ENCODE measurements at places on chromosomes 2 and 18.

GRCh38 chr18:44051026-44051425 is 629.7 kb upstream of the SETBP1 start:
- DNase-seq = no peak

- no peak for DNase-seq
Observed at GRCh38 chr2:213923543-213923942, 487.3 kb upstream of the VWC2L start.

GRCh38 chr18:69213842-69214241 is 186.8 kb upstream of the DOK6 start:
- no peak for DNase-seq

DNA sequence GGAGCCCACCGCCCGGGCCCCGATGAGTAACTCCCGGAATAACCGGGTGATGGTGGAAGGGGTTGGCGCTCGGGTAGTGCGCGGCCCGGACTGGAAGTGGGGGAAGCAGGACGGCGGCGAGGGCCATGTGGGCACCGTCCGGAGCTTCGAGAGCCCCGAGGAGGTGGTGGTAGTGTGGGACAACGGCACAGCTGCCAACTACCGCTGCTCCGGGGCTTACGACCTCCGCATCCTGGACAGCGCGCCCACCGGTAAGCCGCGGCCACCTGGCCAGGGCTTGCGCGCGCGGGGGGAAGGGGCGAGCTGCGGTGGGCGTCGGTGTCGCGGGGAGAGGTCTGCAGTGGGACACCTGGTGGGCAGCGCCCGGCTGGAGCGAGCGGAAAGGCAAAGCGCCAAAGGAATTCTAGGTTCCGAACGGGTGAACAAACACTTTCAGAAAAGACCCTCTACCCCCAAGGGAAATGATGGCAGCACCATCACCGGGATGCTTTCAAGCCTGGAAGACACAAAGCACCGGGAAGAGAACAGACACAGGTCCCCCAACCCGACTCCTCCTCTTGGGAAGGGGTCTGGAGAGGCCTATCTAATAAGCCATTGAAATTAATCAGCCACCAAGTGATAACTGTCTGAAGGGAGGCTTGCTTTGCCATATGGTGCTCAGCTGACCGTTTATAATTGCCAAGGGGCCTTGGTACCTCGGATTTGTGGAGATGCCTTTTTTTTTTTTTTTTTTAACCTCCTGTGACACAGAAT is 1.1 kb downstream of the MIB1 start:
- peak; percentile 37 for DNase-seq

- DNase-seq = no peak
Observed at GRCh38 chr18:55268628-55269275, 309.5 kb upstream of the CCDC68 start.

GRCh38 chr18:25164848-25165811 is 186.8 kb downstream of the ZNF521 start:
- peak; percentile 15 for DNase-seq

GRCh38 chr2:240324312-240325015 is 111.0 kb upstream of the GPC1 start:
- DNase-seq = peak; percentile 36

DNA sequence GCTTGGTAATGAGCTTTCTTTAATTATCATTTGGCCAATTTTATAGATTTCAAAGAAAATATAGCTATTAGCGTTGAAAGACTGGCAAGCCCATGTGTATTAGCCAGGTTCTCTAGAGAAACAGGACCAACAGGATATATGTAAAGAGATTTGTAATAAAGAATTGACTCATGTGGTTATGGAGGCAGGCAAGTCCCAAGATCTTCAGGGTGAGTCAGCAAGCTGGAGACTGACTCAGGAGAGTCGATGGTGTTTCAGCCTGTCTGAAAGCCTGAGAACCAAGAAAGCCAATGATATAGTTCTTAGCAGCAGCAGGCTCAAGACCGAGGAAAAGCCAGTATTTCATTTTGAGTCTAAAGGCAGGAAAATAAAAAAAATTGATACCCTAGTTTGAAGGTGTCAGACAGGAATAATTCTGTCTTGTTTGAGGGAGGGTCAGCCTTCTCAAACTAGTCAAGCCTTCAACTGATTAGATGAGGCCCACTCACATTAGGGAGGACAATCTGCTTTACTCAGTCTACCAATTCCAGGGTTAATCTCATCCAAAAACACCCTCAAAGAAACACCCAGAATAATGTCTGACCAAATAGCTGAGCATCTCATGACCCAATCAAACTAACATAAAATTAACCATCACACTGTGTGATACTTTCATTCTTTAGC is 78.3 kb upstream of the CRIM1 start:
- no peak for DNase-seq

- peak; percentile 33 for DNase-seq
Observed at GRCh38 chr2:173043476-173043875, 32.2 kb upstream of the MAP3K20 start.

- DNase-seq = no peak
Observed at GRCh38 chr2:205629091-205629776, 53.1 kb upstream of the NRP2 start.

GRCh38 chr2:10499911-10500521 is 51.9 kb upstream of the ODC1 start:
- no peak for DNase-seq

DNA sequence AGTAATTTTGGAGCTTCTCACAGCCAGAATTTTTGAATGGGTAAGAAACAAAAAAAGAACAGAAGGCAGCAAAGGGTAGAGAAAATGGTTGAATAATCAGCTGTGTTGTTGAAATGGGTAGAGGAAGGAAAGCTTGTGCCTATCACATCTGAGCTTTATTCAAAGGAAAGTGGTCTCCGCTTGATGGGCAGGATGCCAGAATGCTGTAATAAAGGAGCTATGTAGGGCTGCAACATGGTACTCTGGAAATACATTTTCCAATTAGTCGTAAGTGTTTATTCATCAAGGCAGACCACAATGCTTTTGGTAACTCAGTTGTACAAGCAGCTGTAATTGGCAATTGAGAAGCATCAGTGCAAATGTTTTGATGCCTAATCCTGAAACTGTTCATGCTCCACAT is 196.9 kb downstream of the ICOS start:
- DNase-seq = no peak

DNA sequence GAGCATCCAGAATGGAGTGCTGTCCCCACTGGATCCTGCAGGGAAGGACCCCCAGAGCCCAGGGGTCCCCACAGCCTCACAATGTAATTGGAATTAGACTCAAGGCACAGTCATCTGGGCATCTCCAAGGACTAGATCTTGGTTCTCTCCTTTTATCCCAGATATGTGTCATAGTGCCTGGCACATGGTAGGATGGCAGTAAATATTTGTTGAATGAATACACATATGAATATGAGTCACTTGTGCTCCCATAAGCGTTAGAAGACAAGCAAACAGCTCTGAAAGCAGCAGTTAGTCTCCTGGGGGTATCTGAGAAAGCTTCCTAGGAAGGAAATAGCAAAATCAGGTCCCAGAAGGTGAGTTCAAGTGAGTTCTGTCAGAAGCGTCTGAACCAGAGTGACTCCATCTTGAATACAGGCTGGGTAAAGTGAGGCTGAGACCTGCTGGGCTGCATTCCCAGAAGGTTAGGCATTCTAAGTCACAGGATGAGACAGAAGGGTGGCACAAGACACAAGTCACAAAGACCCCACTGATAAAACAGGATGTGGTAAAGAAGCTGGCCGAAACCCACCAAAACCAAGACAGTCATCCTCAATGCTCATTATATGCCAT is 234.1 kb upstream of the ID2 start:
- no peak for DNase-seq

- DNase-seq = no peak
Observed at GRCh38 chr2:141058556-141058955, 1072.3 kb downstream of the LRP1B start.

DNA sequence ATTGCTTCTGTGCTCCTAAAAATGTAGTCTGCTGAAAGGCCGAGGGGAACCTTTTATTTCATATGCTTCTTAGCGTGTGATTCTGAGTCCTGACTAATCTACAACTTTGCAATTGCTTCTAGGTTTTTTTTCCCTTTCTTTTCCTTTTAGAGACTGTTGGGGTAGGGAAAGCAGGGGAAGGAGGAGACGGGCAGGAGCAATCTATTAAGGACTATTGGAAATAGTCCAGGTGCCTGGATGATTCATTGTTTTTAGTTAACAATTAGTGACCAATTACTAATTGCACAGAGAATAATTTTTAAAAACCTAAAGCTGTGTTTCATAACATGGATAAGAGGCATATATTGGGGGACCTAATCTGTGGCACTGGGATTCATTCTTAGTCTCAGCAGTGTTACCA is 49.4 kb upstream of the STON1 start:
- no peak for DNase-seq

GRCh38 chr2:109001201-109001600 is 12.2 kb upstream of the EDAR start:
- no peak for DNase-seq

DNA sequence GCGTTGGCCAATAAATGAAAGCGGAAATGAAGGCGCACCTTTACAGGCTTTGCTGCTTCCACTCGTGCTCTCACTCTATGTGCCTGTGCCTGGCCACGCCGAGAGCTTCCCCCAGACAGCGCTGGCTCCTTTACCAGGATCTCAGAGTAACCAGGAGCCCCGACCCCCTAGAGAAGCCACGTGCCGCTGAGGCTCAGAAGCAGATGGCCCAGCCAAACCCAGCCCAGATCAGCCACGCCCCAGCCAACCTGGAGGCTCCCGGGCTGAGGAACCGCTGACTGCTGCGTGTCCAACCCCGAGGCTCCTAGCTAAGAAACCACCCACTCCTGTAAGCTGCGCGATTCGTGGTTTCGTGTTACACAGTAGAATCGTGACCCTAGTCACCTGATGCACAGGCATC is 199.3 kb downstream of the NCK2 start:
- no peak for DNase-seq

DNA sequence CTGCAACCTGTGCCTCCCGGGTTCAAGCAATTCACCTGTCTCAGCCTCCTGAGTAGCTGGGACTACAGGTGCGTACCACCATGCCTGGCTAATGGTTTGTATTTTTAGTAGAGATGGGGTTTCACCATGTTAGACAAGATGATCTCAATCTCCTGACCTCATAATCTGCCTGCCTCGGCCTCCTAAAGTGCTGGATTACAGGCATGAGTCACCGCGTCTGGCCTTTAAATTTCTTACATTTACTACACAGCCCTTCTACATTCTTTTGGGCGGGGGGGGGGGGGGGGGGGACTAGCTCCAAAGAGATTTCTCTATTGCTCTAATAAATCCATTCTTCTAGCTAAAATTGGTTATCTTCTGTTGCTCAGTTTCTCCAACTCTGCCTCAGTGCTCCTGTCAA is 964.9 kb upstream of the ACVR2A start:
- no peak for DNase-seq

DNA sequence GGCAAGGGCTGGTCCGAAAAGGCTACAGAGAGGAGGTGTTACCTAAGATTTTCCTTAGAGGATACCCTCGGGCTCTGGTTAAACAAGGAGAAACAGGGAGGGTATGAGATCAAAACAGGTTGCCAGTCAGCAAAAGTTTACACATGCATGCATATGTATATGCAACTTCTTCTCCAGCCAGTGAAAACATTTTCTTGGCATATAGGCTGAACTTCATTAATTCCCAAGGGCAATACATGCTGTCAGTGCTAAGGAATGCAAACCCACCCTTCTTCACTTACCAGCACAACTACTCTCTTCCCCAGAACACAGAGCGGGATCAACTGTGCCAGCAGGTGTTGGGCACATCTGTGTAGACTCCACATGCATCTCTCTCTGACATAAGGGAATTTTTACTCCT is 176.0 kb downstream of the GFPT1 start:
- no peak for DNase-seq

DNA sequence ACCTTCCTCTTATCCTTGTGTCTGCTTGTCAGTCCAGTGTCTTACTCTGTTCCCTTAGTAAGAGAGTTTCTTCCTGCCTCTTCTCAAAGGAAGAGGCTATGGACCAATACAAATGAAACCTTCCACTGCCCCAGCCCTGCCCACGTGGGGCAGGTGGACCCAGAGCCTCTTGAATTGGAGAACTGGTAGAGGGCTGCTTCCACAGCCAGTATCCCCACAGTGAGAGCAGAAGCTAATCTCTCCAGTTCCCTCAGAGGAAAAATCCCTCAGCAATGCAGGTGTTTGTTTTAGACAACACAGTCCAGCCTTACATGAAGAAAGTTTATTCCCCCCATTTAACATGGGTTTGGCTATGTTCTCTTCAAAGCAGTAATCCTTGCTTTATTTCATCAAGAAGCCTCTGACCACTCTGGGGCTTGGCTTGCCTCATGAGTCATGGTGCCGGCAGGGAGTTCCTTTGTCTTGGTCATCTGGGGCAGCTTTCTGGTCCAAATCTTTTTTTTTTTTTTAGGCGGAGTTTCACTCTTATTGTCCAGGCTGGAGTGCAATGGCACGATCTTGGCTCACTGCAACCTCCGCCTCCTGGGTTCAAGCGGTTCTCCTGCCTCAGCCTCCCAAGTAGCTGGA is 6.5 kb upstream of the CYBRD1 start:
- DNase-seq = no peak

- DNase-seq = no peak
Observed at GRCh38 chr2:234257859-234258561, 207.5 kb downstream of the SPP2 start.

- no peak for DNase-seq
Observed at GRCh38 chr2:98445683-98446581, 1.3 kb downstream of the INPP4A start.

DNA sequence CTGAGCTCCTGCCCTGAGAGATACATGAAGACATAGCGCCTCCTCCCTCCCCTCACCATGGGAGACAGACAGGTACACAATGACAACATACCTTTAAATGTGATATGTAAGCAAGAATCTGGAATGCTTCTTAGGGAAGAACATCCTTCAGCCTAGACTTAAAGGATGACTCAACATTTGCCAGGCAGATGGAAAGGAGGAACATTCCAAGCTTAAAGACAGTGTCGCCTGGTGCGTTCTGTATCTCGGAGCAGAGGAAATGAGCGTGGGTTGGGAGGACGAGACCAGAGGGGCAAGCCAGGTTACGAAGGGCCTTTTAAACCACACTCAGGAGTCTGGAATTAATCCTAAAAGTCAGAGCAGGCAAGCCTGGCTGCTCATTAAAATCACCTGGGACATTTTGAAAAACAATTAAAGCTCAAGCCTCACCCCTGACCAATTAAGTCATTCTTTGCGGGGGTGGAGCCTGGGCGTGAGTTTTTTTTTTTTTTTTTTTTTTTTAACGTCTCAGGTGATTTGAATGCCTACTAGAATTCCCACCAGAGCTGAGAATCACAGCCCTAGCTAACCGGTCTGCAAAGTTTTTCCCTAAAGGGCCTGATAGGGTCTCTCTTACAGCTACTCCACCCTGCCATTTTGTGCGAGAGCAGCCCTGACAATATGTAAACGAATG is 131.2 kb upstream of the SEC11C start:
- DNase-seq = no peak

DNA sequence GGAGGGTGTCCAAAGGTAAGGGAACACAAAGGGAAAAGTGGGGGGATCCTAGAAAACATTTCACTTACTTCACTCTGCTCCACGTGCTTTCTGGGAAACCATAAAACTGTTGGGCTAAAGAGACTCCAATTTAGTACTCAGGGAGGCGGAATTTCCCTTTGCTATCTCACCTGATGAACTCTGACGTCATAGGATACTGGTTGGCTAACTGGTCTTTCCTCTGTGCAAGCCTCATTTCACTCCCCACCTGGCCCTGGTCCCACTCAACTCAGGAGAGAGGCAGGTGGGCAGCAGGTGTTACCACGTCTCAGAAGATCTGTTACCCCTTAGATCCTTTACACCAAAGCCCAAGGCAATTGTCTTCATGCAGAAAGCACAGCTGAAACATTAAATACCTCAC is 51.8 kb upstream of the PMAIP1 start:
- DNase-seq = no peak
